Right lobe of liver (tissue), 6 donors: ENCODE measurements at places on chromosomes 7 and 10.

GRCh38 chr10:46536171-46536570, 20.3 kb downstream of the GPRIN2 start:
- DNase-seq = no peak

- no peak for DNase-seq
Measured at GRCh38 chr10:117684672-117685211, 142.2 kb downstream of the EMX2 start.

DNA sequence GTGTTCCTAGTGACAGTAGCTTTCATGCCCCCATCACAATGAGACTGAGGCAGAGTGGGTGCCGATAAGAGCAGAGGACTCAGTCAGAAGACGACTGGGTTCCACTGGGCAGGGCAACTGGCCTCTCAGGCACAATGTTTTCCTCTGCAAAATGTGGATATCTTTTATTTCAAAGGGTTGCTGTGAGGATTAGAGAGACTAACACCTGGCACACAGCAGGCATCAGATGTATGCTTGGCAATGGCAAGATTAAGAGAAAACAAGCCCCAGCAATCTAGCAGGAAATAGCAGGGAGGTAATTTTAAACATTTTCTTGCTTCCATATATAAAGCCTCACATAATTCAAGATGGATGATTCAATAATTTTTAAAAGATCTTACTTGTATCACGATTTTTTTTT, 28.0 kb downstream of the SGMS1 start:
- DNase-seq = no peak

- DNase-seq = no peak
Measured at GRCh38 chr10:114472877-114473253, 68.6 kb upstream of the AFAP1L2 start.

- no peak for DNase-seq
Measured at GRCh38 chr10:35716776-35717175, 74.7 kb upstream of the FZD8 start.

DNA sequence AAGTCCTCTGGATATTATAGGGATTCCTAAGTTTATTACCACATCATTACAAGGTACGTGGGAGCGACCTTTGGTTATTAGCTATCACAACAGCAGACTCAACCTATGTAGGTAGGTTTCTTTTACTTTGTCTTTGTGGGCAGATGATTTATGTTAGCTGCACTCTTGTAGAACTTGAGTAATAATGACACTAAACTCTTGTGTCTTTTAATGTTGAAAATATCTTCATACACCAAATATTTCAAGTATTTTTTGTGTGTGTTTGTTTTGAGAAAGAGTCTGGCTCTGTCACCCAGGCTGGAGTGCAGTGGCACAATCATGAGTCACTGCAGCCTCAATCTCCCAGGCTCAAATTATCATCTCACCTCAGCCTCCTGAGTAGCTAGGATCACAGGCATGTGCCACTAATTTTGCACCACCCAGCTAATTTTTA, 19.2 kb upstream of the SUPV3L1 start:
- DNase-seq = no peak

DNA sequence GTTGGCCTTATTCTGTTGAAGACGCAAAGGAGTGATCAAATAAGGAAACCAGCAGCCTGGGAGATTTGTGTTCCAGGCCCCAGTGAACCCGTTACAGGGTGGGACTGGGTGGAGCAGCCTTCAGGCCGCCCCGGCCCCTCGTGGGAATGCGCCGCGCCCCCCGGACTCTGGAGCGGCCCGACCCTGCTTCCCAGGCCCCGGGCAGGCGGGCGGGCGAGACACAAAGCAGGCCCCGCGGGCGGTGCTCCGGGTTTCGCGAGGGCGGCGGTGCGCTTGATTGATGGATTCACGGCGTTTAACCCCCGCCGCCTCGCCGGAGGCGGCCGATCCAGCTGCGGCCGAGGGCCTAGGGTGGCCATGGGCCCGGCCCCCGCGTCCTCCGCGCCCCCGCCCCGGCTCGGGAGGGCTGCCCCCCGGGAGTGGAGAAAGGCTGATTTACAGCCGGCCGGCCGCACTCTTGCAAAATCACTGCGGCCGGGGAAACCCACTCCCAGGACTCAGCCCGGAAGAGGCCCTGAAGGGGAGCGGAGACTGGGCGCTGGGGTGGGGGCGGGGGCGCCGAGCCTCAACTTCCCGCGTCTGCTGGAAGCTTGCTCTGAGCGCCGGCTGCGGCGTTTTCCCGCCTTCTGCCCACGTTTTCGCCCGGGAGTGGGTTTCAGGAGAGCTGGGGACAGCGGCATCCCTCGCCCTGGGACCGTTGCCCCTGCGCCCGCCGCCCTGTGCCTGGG, 299.6 kb upstream of the NFE2L3 start:
- DNase-seq = no peak

DNA sequence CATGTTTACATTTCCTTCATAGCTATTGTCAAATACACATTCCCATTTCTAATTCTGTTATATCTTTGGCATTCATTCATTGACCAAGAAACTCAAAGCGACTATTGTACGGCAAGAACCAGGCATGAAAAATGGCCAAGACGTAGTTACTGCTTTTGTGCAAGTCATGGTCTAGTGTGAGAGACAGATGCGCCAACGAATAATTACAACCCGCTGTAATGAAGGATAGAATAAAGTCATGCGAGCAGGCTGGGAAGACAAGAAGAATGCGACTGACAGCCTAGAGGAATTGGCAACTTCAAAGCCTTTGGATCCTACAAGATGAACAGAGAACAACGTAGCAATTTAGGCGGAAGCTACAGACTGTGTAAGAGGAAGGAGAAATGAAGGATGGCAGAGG, 221.2 kb downstream of the CALN1 start:
- no peak for DNase-seq

DNA sequence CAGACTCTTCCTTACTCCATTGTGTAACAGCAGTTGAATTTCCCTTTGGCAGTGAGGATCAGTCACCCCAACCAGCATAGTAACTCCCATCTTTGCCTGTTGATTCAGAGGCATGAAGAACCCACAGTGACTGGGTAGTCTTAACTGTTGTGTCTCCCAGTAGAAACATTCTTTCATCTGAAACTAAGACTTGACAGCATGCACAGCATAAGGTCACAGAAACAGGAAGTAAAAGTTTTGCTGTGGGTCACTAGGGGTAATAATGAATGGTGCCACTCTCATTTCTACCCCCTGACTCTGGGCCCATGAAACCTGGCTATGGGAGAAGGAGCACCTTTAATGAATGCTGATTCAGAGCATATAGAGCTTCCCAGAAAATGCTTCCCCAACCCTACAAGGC, 8.3 kb upstream of the FRMPD2 start:
- no peak for DNase-seq

- DNase-seq = no peak
Measured at GRCh38 chr7:29398011-29398410, 165.6 kb upstream of the PRR15 start.

- DNase-seq = peak; percentile 42
Measured at GRCh38 chr7:25098096-25099046, 26.7 kb downstream of the CYCS start.

DNA sequence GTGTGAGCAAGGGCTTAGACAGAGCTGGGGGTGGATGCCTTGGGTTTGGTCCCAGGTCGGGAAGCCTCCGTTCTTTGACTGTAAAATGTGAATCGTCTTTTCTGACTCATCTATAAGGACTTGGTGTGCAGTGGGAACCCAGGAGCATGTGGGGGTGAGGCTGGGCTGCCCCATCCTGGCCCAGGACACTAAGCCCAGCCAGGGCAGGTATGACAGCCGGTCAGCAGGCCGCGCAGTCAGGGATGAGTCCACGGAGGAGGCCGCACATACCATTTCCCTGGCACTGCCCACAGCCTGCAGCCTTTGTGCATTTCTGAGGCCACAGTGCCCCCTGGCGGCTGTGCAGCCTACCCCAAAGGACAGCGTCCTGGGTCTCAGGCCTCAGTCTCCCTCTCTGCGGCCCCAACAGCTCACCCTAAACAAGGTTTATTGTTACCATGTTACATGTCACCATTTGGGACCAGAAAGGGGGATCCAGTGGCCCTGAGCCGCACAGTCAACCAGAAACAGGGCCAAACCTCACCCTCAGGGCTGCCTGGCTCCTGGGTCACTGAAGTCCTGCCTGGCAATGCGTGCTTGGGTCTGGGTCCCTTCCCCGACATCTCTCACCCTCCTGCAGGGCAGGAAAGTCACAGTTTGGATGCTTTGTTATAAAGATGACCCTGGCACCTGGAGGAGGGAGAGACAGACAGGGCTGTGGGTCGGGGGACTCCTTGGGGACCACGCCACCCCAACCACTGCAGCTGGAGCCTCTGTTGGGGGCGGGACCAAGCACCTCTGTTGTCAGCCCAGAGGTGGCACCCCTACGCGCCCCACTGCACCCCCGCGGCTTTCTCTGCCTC, 14.4 kb upstream of the SH2B2 start:
- DNase-seq = peak; percentile 84

- DNase-seq = peak; percentile 68
Measured at GRCh38 chr7:158863611-158864506, 7.5 kb downstream of the DYNC2I1 start.

GRCh38 chr10:73922864-73923133, 11.9 kb downstream of the PLAU start:
- no peak for DNase-seq

GRCh38 chr10:96646751-96647166, 59.9 kb upstream of the TM9SF3 start:
- peak; percentile 35 for DNase-seq

GRCh38 chr10:60003651-60004523, 97.5 kb upstream of the CCDC6 start:
- no peak for DNase-seq

DNA sequence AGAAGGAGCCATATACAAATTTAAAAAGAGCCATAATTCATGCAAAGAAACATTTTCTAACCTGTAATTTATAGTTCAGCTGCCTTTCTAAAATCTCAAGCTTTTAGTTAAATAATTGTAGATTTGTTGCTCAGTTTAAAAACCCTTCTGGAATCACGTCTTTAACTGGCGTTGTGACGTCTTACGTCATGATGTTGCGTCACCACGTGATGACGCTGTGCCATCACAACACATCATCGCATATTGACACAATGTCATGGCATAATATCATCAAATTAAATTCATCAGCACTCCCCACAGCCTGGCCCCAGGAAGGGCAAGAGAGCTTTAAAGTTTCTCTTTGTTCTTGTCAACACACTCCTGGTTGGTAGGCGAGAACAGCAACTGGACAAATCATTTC, 194.8 kb downstream of the GRM8 start:
- DNase-seq = no peak

DNA sequence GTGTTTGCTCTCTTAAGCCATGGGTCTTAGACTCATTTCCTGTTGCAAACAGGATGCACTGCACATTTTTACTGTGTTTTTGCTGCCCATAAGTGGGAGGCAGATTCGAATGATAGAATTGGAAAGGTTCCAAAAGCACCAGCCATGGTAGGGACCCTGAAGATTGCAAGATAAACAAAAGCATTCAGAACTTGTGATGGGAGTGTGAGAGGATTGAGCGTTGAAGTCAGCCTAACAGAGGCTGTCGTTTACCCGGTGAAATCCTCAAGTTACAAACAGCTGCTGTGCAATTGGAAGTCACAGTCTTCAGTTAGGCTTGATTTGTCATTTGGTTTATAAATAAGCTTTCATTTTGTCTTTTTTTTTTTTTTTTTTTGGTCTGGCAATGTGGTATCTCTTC, 192.7 kb upstream of the MKI67 start:
- no peak for DNase-seq

GRCh38 chr10:70296406-70296899, 12.6 kb upstream of the NPFFR1 start:
- DNase-seq = no peak

DNA sequence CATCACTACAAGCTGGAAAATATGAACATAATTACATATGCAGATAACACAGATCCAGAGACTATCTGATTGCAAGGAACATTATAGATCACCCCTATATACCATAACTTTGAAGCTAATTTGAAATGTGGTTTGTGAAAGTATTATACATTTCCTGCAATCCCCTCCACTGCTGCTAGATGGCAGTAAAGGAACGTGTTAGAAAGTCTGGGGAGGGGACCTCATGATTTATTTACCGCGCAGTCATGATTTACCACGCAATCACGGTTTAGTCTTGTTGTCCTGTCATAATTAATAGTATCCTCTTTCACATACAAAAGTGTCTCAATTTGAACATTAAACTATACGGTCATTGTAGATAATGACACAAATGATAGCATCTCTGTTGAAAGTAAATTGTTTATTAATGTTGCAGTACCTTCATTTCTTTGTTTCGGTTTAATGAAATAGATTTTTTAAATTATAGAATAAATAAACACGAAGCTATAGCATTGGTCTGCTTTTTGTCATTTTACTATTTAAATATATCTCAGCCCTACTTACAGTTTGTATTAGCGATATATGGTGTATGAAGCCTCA, 145.3 kb upstream of the PRSS1 start:
- DNase-seq = no peak
